ENCODE measurements at places on chromosomes 7 and 10.

- DNase-seq, result no peak
Measured at GRCh38 chr7:93117327-93117726, 452 bp downstream of the SAMD9 start.

DNA sequence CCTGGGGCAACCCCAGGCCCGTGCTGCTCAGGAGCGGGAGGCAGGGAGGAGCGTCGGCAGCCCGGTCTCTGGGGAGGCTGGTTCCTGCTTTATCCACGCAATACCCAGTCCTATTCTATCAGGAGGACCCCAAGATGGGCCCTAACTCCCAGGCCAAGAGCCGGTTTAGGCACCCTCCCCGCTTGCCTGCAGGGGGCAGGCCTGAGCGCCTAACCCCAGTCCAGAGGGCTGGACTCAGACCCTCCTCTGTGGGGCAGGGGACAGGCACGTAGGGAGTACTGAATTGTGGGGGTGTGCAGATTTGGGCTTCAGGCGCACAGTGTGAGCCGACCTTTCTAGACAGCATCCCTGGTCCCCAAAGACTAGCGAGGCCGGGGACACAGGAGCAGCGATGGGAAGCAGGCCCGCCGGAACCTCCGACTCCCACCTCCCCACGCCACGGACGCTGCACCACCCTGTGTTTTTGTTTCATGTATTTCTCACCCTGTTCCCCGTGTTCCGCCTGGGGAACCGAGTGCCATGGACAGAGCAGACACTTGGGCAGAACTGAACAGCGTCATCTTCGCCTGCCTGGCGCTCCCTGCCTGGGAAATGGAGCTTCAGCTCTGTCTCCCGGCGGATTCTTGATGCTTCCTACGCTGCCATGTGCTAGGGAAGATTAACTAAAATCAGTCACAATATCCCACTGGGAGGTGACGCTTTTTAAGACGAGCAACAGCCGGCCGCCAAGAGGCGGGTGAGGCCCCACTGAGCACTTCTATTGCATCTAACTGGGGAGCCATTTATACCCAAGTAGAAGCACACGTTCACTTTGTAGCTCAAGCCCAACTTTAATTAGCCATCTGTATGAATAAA is 5.3 kb downstream of the NUDT1 start:
- no peak for DNase-seq

GRCh38 chr7:104341546-104341945 is 13.1 kb downstream of the LHFPL3 start:
- no peak for DNase-seq

GRCh38 chr7:18639711-18640110 is 144.2 kb downstream of the HDAC9 start:
- no peak for DNase-seq
